ENCODE measurements at places on chromosomes 13 and 19.

DNA sequence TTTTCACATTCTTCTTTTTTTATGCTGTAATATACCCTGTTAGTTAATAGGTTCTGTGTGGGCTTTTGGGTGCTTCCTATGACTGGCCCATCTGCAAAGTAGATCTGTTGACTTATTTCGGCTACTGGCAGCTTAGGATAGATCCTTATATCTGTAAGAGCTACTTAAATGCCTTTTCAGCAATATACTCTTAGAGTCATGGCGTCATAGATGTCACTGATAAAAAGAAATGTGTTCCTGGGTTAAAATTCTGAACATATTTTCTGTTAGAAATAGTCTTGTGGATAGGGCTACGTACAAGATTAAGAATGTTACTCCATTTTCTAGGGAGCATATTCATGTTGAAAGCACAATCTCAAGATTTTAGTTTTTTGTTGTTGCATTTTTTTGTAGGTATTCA is 4.7 kb downstream of the AKAP11 start:
- no peak for DNase-seq

- DNase-seq: no peak
These were observed 103.9 kb upstream of the UBL3 start for GRCh38 chr13:29954082-29955028.

GRCh38 chr13:30196025-30196424 is 111.3 kb downstream of the KATNAL1 start:
- DNase-seq: no peak

DNA sequence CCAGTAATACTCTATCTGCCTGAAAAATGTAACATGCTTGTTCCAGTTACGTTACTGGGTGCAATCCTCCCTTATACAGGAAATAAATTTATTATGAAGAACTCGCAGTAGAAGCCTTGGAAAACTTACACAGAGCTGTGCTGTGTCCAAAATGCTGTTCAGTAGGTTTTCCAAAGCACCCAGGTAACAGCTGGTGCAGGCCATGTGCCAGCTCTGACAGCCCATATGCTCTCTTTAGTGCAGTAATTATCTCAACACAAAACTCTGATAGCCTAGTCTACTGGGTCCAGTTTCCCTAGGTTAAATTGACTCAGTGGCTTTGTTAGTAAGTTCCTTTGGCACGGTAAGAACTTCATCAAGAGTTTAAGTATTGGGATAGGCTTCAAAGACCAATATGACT is 120.7 kb upstream of the OBI1 start:
- DNase-seq: no peak

GRCh38 chr13:113848431-113849260 is 15.2 kb downstream of the GAS6 start:
- no peak for DNase-seq

DNA sequence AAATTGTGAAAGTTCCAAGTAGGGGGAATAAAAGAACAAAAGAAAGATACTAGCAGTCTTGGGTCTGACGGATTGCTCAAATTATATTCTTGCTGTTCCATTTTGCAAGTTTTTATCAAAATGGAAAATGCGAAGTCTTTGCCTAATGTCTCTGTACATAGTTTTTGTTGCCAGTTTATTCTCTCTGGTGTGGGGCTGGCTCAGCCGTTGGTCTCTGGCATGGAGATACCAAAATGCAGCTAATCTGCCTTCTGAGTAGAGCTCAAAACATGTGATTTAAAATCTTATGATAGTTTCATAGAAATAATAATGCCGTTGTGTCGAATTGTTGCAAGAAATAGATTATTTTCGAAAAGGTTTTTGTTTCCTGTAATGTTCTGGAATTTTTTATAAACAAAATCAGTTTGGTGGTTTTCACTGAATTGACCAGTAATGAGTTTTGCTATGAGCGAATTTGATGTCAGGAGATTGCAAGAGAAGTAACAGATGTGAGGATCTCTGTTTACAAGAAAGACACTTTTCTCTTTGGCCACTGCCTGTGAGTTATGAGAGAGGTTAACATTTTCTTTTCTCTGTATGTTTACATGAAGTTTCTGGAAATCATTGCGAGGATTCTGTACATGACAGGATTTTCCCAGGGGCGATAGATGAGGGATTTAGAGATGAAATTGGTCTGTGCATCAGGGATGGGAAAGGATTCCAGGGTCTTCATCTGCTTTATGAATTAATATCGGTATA is 147.0 kb downstream of the DCT start:
- no peak for DNase-seq

DNA sequence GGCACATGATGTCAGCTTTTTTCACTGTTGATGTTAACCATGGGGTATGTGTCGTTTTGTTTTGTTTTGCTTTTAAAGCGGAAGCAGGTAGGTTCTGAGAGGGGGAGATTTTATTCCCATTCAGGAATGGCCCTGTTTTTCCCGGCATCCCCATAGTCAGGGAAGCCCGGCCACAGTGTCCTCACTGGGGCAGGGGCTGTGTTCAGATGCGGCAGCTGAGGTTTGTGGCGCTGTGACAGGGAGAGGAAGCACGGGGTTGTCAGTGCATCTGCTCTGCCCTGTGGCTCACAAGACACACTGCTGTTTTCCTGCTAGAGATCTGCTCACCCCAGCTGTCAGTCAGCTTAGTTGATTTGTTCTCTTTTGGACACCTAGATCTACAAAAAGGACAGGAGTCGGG is 27.6 kb downstream of the ANKRD27 start:
- no peak for DNase-seq

GRCh38 chr13:112842931-112843391 is 126.1 kb upstream of the MCF2L start:
- DNase-seq: no peak

GRCh38 chr19:6660930-6661329 is 9.0 kb downstream of the TNFSF14 start:
- no peak for DNase-seq

DNA sequence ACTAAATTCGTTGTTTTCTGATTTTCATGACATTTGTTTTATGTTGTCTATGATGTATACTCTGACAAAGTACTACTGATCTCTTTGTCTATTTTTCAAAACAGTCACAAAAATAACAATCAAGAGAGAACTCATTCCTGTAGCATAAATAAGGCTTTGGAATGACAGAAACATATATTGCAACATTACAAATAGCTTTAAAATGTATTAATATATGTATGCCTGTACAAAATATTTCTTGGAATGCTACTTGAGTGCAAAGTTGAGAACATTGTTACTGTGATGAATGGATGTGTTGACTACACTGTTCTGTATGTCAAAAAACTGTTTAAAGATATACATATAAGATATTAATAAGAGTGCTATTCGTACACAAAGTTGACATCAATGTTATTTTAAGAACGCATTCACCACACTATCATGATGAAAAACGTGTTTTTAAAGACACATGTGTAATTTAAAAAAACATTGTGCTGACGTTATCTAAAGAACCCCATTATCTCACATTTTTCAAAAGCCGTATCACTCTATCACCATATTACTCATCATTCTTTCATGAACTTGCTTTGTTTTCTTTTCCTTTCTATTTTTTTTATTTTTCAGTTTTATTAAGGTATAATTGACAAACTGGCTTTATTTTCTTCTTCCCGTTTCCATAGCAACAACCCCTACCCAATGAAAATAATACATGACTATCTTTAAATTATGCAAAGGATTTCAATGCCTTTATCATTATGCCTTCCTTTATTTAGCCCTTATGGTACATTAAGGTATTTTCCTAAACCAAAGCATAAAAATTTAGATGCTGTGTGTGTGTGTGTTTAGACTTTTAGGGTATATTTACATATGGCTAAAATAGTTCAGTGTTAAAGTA is 918.8 kb downstream of the SLITRK1 start:
- no peak for DNase-seq

DNA sequence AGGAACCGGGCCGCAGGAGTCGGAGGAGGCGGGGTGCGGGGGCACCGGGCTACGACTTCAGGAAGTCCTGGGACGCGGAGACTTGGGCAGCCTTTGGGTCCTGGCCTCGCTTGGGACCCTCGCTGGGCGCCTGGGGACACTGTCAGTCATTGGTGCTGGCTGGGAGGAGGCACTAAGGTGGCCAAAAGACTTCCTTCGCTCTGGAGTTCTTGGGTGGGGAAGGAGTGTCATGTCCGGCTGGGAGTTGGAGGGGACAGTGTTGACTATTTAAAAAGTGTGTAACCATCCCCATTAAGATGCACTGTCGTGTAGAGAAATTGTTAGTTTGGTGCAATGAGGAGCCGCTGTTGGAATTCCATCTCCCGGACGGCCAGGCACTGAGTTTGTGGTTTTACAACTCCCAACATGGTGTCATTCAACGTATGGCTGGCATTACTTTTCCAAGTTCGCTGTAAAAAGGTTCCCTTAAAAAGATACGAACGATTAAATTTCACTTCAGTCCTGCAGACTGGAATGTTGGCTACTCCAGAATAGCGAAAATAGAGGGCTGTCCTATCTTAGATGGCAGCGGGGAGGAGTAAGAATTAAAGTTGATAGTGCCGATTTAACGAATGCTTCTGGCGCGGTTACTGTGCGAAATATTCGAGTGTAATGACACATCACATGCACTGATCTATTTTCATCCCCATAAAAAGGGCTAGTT is 776 bp downstream of the DNAJC3 start:
- DNase-seq: no peak

- DNase-seq: no peak
These were observed 24.3 kb downstream of the GNG7 start for GRCh38 chr19:2678044-2678671.

DNA sequence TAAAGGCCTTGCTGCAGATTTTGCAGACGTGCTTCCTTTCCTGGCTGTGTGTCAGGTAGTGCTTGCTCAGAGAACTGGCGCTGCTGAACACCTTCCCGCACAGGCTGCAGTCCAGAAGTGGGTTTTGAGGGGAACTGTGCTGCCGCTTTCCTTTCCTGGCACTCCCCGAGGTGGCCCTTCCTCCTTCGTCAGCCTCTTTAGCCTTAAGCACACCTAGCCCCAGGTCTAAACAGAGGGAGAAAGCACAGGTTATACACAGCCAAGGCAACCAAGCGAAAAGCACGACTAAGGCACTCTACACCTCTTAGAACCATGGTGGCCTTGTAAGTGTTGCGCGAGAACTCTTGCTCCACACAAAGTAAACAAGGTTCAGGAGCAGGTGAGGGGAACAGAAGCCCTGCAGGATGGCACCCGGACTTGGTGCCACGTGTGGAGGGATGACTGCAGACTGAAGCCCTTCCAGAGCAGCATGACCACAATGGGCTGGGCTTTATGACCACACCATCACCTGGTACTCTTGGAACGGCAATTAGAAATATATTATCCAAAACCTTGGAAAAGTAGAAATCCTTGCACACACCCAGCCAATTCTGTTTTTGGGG is 23.6 kb downstream of the ZNF541 start:
- DNase-seq: no peak
